ENCODE measurements at places on chromosomes 16 and 17.

DNA sequence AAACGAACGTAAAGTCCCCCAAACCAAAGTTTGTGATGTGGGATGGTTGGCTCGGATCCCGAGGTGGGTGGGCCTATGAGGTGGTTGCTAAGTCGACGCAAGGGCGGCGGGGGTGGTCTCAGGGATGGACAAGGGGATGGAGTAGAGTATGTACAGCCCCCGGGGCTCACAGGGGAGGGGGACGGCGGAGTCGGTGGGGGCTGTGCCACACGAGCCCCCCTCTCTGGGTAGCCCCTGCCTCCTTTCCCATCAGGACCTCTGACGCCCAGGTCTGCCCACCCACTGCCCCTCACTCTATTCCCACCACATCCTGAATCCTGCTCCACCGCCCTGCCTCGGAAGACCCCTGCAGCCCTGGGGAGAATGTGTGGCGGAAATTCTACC, 15.2 kb downstream of the IL34 start:
- no peak for DNase-seq

DNA sequence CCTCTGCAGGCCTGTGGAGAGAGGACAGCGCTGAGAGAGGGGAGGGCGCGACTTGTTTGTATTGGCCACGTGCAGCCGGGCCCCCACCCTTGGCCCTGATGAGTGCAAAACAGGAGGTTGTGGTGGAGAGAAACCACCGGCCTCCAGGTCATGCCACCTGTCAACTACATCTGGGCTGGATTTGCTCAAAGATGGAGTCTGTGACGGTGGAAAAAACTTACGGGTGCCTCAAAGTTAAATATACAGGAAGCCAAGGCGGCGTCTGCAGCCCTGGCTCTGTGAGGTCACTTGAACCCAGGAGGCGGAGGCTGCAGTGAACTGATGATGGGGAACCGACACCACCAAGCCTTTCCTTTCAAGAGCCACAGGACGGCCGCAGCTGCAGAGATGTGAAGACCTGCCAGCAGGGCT, 15.7 kb downstream of the C16orf74 start:
- no peak for DNase-seq

GRCh38 chr17:82384730-82385481, 13.3 kb downstream of the UTS2R start:
- DNase-seq, result peak; percentile 34

DNA sequence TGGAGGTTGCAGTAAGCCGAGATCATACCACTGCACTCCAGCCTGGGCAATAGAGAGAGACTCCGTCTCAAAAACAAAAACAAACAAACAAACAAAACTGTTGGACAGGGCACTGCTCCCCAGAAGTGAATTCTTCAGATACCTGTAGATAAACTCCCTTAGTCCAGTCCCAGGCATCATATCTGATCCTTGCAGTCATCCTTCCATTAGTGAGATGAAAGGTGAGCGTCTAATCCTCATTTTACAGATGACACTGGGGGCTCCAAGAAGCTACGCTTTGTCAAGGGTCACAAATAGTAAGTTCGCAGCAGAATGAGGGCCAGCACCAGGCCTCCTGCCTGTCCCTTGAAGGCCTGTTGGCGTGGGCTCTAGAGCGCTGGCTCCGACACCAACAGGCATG, 102.0 kb downstream of the OR1D5 start:
- no peak for DNase-seq

DNA sequence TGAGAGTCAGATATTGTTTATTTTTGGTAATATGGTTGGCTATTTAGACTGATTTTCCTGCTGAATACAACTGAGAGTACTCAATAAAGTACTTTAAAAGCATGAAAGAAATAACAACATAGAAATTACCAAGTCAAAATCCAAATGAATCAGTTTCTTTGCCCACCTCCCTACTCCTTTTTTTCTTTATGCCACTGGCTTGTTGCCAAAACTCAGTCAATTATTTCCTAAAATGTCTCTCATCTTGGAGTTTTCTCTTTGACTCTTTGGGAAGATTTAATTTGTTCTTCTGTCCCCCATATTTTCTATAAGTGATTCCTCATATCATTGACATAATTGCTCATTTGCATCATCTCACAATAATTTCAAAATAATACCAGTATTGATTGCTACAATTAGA, 2.6 kb upstream of the OMG start:
- peak; percentile 22 for DNase-seq

GRCh38 chr17:35752471-35752870, 568 bp downstream of the GAS2L2 start:
- no peak for DNase-seq

GRCh38 chr16:188674-189073, 8.4 kb downstream of the HBQ1 start:
- no peak for DNase-seq

- no peak for DNase-seq
Measured at GRCh38 chr17:61204456-61204855, 195.2 kb upstream of the TBX2 start.

DNA sequence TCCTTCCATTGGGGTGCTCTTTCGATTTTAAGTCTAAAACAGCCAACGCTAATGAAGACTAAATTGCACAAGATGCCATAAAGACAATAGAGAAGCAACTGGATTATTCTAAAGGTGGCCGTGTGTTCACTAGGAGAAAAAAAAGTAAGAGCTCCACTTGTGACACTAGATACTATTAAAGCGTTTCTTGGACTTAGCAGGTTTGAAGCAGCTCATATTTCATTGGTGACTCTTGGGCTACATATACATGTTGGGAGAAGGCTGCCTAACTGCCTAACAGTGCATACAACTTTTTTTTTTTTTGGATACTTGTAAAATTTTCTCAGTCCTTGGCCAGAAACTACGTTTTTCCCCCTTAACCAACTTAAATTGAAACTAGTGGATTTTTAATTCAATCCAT, 111.8 kb upstream of the NOG start:
- no peak for DNase-seq

GRCh38 chr16:23436951-23437350, 16.0 kb downstream of the COG7 start:
- DNase-seq, result no peak

- DNase-seq, result no peak
Measured at GRCh38 chr17:64998436-64999190, 57.9 kb downstream of the GNA13 start.

DNA sequence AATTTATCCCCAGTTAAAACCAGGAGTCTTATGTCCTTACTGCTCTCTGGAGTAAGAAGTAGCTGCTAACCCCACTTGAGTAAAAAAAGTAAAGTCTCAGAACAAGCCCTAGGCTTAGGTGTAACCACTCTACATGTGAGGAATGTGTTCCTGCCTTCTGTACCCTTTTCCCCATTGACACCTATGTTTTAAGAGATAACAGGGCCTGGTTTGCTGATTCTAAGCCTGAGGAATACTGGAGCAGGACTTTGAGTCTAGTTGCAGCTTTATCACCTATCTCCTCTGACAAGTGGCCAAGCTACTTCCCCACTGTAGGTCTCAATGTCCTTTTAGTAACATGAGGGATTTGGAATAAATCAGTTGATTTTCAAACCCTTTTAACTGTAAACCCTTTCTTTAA, 40.2 kb downstream of the REXO5 start:
- DNase-seq, result no peak

DNA sequence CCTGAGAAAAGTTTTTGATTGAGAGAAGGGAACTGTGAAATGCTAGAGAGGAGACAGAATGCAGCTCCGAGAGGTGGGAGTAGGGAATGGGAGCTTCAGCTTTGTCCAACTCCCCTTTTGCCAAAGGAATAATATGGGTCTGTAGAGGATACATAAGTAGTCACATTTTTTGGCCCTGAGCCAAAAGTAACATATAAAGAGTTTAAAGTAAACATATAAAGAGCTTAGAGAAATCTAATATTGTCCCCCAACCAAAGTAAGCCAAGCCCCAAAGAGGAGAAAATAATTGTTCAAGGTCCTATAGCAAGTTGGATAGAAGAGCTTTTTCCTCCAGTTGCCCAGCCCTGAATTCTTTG, 215.1 kb downstream of the TMEM114 start:
- no peak for DNase-seq

DNA sequence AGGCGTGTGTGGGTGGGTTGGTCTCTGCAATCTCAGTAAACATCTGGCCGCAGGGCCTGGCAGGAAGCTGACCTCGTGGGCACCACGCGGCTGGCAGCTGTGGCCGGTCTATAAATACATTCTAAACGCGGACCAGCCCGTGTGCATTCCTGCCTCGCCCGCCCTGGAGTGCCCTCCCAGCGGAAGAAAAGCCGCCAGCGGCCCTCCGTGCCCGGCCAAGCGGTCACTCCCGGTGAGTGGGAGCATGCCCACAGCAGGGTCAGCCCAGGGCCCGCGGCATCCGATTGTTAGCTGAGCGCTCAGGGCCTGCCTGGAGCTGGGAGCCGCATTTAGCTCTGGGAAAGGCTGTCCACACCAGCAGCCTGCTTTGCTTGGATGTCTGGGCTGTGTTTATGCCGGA, 10.3 kb downstream of the ZNF469 start:
- DNase-seq, result no peak

DNA sequence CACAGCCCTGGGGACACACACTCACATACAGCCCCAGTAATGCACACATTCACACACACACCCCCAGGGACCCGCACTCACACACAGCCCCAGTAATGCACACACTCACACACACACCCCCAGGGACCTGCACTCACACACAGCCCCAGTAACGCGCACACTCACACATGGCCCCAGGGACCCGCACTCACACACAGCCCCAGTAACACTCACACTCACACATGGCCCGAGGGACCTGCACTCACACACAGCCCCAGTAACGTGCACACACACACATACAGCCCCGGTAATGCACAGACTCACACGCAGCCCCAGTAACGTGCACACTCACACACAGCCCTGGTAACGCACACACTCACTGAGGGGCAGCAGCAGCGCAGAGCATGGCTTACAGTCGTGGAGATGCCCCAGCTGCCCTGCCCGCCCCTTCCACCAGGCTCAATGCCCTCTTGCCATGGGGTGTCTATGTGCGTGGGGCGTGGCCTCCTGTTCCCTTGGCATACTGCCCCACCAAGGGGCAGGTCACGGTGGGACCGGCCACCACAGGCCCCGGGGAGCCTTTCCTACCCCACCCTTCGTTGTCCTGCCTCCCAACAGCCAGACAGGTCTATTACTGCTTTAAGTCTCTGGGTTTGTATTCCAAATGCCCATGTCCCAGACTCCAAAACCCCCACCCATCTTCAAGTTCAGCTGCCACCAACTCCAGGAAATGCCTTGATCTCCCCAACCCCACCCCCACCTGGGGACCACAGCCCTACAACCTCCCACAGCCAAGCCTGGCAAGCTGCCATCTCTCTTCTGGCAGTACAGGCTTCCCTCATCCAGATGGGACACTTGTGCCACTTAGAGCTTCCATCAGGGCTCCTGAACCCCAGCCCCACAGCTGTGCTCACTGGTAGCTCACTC, 2.7 kb downstream of the CCDC102A start:
- DNase-seq, result peak; percentile 68

- DNase-seq, result no peak
Measured at GRCh38 chr16:57266531-57267260, 17.8 kb downstream of the PLLP start.

GRCh38 chr16:70610273-70611223, 35.8 kb upstream of the IL34 start:
- DNase-seq, result no peak

DNA sequence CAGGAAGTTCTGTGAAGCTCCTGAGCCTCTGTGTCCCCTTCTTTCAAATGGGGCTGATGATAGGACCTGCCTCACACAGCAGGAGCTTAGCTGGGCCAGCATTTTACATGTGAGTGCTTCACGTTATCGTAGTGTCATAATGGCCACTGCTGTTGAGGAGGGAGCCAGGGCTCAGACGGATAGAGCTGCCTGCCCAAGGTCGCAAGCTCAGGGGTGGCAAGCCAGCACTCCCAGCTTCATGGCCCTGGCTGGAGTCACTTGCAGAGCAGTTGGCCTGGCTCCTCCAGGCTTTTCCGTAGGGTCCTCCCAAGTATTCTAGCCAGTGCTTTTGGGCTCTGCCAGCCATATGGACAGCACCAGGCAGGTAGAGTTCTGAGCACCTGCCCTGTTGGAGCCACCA, 115.1 kb downstream of the SOCS1 start:
- DNase-seq, result no peak

DNA sequence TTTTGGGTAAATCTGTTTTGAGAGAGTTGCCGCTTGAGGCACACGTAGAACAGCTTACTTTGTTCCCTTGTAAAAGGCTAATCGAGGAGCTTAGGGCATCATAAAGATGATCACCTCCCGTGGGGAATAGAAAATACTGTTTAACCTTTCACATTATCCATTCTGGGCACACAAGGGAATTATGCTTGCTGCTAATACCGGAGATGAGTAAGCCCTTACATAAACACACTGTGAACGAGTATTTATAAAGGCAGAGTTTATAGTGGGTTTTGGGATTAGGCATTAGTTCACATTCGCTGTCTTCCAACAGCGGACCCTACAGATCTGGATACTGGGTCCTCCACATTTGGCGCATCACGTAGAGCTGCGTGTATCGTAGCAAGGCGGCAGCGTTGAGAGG, 51.2 kb upstream of the CNTNAP4 start:
- no peak for DNase-seq

- DNase-seq, result no peak
Measured at GRCh38 chr16:75351183-75351582, 82.1 kb downstream of the CFDP1 start.

DNA sequence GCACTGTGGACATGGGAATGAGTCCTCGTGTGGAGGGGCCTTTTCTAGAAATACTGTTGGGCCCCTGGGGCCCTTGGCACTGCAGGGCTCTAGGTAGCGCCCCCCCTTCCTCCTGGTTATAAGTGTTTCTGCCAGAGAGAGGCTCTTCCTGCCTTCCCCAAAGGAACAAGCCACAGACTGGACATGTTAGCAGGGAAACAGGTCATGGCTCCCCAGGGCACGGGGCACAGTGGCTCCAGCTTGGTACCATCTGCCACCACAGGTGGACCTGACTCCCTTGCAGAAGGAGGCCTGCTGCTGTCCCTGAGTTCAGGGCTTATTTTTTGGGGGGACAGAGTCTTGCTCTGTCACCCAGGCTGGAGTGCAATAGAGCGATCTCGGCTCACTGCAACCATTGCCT, 8.8 kb downstream of the PDK2 start:
- no peak for DNase-seq

DNA sequence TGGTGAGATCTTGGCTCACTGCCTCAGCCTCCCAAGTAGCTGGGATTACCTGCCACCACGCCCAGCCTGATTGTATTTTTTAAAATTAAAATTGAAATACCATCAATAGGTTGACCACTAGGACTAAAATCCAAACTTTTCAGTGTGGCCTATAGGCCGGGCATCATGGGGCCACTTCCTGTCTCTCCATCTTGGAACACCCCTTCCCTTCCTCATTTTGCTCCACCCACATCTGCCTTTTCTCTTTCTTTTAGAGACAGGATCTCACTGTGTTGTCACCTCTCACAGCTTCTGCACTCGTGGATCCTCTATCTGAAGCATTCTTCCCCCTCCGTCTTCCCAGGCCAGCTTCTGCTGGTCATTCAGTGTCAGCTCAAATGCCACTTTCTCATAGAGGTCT, 57.0 kb downstream of the BMERB1 start:
- no peak for DNase-seq

- peak; percentile 21 for DNase-seq
Measured at GRCh38 chr16:11354733-11355574, 9.7 kb downstream of the RMI2 start.

DNA sequence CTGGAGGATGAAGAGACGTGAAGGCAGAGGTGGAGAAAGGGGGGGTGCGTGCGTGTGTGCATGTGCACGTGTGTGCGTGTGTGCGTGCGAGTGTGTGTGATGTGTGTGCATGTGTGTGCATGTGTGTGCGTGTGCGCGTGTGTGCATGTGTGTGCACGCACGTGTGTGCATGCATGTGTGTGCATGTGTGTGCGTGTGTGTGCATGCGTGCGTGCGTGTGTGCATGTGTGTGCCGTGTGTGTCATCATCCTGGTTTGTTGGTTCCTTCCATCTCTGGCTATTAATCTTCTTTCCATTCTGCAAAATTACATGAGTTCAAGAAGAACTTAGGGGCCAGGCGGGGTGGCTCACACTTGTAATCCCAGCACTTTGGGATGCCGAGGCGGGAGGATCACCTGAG, 17.0 kb upstream of the RPL38 start:
- DNase-seq, result no peak
